ENCODE measurements at places on chromosomes 5 and 9.

GRCh38 chr9:16316456-16316855 is 554.0 kb downstream of the BNC2 start:
- DNase-seq: no peak

GRCh38 chr9:92426501-92427145 is 2.4 kb upstream of the OMD start:
- DNase-seq: no peak

DNA sequence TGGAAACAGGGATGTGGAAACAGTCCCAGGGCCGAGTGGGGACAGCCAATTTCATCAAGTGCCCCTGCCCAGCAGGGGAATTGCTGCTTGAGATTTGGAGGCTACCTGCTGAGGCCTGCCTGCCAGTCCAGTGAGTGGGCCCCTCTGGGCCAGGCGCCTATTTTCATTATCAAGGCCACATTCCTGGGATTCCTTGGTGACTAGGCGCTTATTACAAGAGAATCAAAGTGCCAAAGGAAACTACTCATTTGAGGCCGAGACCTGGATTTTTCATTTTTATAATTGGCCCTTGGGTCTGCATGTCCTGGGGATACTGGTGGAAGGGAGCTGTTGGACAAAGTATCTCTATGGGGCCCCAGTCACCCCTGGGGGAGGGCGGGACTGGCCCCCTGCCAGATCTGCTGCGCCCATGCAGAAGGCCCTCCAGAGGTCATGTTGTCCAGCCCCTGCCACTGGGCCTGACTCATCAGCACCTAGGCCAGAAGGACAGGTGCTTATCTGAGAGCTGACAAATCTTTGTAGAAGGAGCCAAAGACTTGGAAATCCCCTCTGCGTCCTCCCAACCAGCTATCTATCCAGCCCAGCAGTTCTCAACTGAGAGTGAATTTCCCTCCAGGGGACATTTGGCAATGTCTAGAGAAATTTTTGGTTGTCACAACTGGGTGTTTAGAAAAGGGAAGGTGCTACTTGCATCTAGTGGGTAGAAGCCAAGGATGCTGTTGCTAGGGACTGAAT is 45.6 kb downstream of the FOXI1 start:
- no peak for DNase-seq

- DNase-seq: no peak
These were observed 177.2 kb upstream of the PITX1 start for GRCh38 chr5:135211083-135211790.

GRCh38 chr5:140293849-140294100 is 9.1 kb downstream of the PFDN1 start:
- DNase-seq: no peak

GRCh38 chr5:14356305-14356704 is 213.2 kb downstream of the TRIO start:
- no peak for DNase-seq

- DNase-seq: no peak
These were observed 1.4 kb downstream of the SLC26A2 start for GRCh38 chr5:149961957-149962409.

DNA sequence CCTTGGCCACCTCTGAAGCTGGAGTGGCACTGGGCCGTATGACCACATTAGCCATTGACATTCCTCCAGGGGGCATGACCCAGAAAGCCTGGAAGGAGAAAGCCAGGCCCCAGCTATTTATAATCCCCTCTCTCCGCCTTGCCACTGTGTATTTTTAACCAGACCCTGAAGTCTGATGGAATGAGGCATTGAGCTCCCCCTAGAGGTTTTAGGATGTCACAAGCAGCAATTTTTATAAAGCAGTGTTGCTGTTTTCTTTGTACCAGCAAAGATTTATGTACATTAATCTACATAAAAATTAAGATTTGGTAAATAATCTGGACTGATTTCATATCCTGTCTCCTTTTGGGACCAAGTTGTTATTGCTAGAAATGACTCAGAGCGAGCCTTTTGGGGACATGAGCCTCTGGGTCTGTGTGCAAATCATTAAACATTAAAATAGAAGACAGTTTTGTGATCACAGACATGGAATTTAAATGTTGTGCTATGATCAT is 127.1 kb downstream of the TRIO start:
- DNase-seq: no peak

- DNase-seq: no peak
These were observed 186.7 kb downstream of the SYK start for GRCh38 chr9:90988318-90988717.

DNA sequence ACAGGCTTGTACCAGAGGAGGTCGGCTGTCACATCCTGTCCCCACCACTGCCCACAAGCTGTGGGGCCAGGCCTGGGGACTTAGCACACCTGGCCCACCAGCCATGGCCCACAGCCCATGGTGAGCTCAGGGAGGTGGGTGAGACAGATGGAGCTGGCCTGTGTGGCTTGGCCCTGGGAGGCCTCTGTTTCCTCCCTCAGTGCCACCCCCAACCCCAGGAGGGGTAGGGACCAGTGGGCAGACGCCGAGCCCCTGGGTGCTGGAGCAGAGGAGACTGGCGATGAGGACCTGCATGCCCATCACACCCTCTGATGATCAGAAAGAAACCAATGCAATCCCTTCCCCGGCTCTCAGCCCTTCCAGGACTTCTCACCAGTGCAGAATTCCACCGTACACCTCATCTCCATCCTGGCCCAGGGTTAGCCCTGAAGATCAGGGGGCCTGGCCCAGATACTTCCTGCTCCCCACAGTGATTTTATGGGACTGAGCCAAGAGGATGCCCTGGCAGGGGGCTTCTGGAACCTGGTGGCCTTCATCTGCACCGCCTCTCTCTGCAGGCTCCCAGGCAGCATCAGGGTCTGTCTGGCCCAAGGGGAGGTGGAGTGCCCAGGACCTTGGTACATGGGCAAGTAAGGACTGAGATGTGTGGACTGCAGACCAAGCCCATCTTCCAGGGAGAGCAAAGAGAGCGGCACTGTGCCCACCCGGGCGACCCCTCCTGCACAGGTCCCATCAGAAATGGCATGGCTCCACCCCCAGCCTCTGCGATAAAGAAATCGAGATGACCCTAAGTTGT is 16.9 kb upstream of the NKD2 start:
- no peak for DNase-seq
